Activated CD8-positive, alpha-beta memory T cell treated with anti-CD3 and anti-CD28 coated beads, Interleukin-2, amount 10 ng/mL, durations not matched to agents 7 days and 5 days (primary cell): ENCODE measurements at places on chromosomes 2 and 18.

- DNase-seq, result no peak
- peaks cover 3% of the 10 kb centered on the region for H3K4me1 ChIP-seq
- H3K27ac ChIP-seq, result no peak overlapping the region
Observed at GRCh38 chr2:55986700-55987440, 63.3 kb upstream of the EFEMP1 start.

DNA sequence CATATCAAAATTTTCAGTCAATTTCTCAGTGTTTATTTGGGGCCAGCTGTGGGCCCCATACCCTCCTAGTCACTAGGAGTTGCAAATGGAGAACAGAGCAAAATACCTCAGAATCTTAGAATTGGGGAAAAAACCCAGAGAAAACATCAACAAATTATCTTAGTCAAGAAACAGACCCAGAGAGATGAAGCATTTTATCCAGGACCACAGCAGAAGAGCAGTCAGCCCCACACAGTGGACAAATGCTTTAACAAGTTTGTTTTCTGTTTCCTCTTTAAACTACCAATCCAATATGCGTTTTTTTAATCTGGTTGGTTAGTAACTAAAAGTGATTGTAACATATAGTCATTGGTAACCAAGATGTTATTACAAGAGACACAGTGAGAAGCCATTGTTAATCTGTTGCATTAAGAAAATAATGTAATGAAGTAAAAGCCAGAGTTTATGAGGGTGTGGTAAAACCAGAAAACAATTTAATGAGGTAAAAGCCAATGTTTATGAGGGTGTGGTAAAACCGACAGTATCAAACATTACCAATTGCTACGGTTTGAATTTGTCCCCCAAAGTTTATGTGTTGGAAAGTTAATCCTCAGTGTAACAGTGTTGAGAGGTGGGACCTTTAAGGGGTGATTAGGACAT, 60.7 kb upstream of the COX7A2L start:
- no peak overlapping the region for H3K4me3 ChIP-seq
- H3K27me3 ChIP-seq, result peaks cover 15% of the 10 kb centered on the region
- no peaks in the 10 kb centered on the region for H3K36me3 ChIP-seq
- no peak for DNase-seq
- H3K27ac ChIP-seq, result no peak overlapping the region
- peaks cover 16% of the 10 kb centered on the region for H3K4me1 ChIP-seq

DNA sequence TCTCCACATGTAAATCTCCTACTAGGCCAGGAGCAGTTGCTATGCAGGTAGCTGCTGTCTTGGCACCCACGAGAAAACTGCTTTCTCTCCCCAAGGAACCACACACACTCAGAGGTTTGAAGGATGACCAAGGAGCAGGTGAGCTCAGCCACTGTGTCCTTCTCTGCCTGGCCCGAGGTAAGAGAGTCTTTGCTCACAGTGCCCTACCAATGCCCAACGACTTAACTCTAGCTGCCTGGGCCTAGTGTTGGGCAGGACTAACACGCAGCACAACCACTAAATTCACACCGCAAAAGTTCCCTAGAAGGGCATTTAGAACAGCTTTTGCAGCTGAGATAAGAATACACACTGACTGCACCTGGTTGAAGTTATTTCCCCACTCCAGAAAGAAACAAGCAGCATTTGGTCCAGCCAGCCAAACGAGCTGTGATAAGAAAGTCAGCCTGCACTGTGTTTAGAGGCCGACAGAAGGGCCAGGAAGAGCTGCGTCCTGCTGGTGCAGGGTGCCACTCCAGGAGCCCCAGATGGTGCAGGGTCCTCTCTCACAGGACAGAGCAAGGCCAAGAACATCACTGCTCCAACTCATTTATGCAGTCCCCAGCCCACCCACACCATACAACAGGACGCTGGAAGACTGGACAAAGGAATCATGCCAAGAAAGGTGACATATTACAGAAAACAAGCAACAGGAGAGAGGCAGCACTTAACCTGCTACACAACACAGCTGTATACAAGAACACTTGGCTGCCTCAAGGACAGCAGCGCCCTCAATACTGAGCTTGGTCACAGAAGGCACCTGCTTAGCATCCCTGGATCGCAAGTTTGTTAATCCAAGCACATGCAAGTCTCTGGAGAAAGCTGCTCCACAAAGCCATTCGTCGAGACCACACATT, 12.5 kb downstream of the HDLBP start:
- H3K27ac ChIP-seq, result no peak overlapping the region
- peaks cover 49% of the 10 kb centered on the region for H3K4me1 ChIP-seq
- H3K27me3 ChIP-seq, result no peaks in the 10 kb centered on the region
- no peaks in the 10 kb centered on the region for H3K36me3 ChIP-seq

- peak; percentile 32 for DNase-seq
- H3K27ac ChIP-seq, result no peak overlapping the region
- H3K4me1 ChIP-seq, result peaks cover 6% of the 10 kb centered on the region
- H3K36me3 ChIP-seq, result no peaks in the 10 kb centered on the region
Observed at GRCh38 chr18:76982038-76982437, 150.5 kb downstream of the MBP start.

- H3K36me3 ChIP-seq, result no peaks in the 10 kb centered on the region
- no peak overlapping the region for H3K27ac ChIP-seq
- H3K4me1 ChIP-seq, result peaks cover 12% of the 10 kb centered on the region
- peaks cover 26% of the 10 kb centered on the region for H3K27me3 ChIP-seq
- H3K4me3 ChIP-seq, result no peak overlapping the region
- no peak for DNase-seq
Observed at GRCh38 chr2:207807516-207807915, 37.8 kb upstream of the FZD5 start.

GRCh38 chr2:131519466-131519865, 8.2 kb upstream of the CCDC74A start:
- DNase-seq, result no peak
- H3K36me3 ChIP-seq, result peaks cover 8% of the 10 kb centered on the region
- no peak overlapping the region for H3K4me3 ChIP-seq
- no peaks in the 10 kb centered on the region for H3K27me3 ChIP-seq
- H3K27ac ChIP-seq, result no peak overlapping the region
- peaks cover 4% of the 10 kb centered on the region for H3K4me1 ChIP-seq

DNA sequence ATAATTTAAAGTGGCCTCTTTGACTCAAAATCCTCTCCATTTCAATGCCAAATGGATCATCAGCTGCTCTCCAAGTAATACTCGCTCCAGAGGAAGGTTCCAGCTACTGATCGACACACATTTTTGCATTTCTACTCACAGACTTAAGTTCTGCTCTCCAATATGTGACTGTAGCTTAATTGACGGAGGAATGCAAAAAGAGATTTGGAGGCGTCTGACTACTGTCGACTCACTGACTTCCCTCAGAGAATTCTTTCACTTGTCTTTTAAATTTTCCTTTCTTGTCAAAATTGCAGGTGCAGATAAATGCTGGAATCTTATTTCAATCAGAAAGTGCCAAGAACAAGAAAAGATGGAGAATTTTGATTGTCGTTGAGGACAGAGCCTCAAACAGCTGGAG, 84.1 kb upstream of the PAPOLG start:
- H3K27me3 ChIP-seq, result peaks cover 13% of the 10 kb centered on the region
- H3K4me1 ChIP-seq, result peaks cover 7% of the 10 kb centered on the region
- DNase-seq, result no peak
- H3K27ac ChIP-seq, result no peak overlapping the region
- H3K36me3 ChIP-seq, result no peaks in the 10 kb centered on the region

DNA sequence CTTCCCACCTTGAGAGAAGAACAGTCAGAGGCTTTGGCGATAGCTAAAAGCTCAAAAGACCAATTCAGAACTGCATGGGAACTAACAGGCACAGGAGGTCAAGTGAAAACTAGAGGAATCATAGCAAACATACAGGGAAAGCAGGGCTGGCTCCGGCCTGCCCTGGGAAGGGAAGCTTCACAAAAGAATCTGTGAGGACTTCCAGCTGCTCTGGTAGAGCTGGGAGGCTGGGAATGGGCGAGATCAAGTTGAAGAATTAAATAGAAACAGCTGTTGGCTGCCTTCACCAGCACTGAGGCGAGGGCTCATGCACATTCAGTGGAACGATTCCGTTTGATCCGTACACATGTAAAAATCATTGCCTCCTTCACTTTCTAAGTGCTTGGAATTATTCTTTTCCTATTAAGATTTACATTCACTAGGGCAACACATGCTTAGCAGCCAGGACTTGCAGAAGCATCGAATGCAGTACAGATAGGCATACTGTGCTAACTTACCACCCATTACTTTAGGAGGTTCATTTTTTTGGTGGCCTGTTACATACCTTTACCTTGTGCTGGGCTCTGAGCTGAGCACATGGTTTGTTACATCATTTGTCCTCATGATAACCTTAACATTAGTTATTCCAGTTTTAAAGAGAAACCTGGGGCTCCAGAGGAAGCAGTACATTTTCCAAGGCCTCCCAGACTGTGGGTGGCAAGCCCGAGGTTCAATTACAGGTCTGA, 125.4 kb upstream of the RNF152 start:
- H3K36me3 ChIP-seq, result no peaks in the 10 kb centered on the region
- H3K27me3 ChIP-seq, result peaks cover 3% of the 10 kb centered on the region
- DNase-seq, result no peak
- H3K27ac ChIP-seq, result no peak overlapping the region
- no peaks in the 10 kb centered on the region for H3K4me1 ChIP-seq
- H3K4me3 ChIP-seq, result no peak overlapping the region

DNA sequence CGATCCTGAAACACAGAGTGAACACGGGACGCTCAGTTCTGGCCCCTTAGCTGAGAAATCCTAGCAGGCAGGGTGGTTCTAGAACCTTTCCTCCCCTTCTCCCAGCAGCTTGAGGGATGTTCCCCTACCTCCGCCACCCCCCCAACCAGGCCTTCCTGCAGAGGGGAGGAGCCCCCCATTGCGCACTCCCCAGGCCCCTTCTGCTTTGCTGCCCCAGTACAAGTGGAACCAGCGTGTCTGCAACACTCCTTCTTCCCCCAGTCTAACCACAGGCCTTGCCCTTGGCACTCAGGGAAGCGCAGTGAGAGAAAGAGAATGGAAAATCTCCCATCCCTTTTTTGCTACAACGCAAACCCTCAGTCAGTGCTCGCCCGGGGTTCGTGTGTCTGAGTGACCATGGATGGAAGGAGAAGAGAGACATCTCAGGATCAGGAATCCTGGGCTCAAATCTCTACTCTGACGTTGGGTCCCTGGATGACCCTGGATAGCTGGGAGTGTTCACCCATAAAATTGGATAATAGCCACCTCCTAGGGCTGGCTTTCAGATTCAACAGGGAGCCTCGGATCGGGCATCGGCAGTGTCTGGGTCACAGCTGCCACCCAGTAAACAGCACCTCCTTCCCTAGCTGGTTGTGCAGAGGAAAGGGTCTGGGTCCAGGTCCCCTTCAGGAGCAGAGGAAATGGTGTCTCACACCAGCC, 3.7 kb downstream of the NPPC start:
- no peak overlapping the region for H3K27ac ChIP-seq
- peaks cover 36% of the 10 kb centered on the region for H3K27me3 ChIP-seq
- no peak for DNase-seq
- H3K4me1 ChIP-seq, result peaks cover 9% of the 10 kb centered on the region

DNA sequence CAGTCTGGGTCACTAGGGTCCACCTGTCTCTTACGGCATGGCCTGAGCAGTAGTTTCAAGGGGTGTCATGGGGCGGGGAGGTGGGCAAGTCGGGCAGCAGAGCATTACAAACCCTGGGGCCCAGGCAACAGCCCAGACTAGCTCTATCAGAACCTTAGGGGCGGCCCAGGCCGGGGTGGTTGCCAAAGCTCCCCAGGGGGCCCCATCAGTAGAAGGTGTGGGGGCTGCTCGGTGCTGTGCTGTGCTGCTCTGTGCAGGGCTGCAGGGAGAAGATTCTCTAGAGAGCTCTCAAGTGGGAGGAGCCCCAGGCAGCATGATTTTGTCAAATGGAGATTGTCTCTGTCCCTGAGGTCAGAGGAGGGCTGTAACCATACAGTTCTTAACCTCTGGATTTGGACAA, 36.4 kb upstream of the SLC14A1 start:
- H3K4me1 ChIP-seq, result peaks cover 78% of the 10 kb centered on the region
- peak; percentile 76 for DNase-seq
- H3K27me3 ChIP-seq, result peaks cover 4% of the 10 kb centered on the region
- peak overlapping the region; percentile 99 for H3K27ac ChIP-seq

- DNase-seq, result peak; percentile 86
- H3K4me3 ChIP-seq, result peak overlapping the region; percentile 16
- peaks cover 43% of the 10 kb centered on the region for H3K36me3 ChIP-seq
- H3K27ac ChIP-seq, result no peak overlapping the region
- peaks cover 8% of the 10 kb centered on the region for H3K4me1 ChIP-seq
- no peaks in the 10 kb centered on the region for H3K27me3 ChIP-seq
Observed at GRCh38 chr2:233165895-233166661, 85.4 kb upstream of the ATG16L1 start.
